Neuronal stem cell (in vitro differentiated cells): ENCODE measurements at places on chromosomes 11 and 22.

- DNase-seq: no peak
Measured at GRCh38 chr11:75894036-75894585, 79.1 kb downstream of the UVRAG start.

DNA sequence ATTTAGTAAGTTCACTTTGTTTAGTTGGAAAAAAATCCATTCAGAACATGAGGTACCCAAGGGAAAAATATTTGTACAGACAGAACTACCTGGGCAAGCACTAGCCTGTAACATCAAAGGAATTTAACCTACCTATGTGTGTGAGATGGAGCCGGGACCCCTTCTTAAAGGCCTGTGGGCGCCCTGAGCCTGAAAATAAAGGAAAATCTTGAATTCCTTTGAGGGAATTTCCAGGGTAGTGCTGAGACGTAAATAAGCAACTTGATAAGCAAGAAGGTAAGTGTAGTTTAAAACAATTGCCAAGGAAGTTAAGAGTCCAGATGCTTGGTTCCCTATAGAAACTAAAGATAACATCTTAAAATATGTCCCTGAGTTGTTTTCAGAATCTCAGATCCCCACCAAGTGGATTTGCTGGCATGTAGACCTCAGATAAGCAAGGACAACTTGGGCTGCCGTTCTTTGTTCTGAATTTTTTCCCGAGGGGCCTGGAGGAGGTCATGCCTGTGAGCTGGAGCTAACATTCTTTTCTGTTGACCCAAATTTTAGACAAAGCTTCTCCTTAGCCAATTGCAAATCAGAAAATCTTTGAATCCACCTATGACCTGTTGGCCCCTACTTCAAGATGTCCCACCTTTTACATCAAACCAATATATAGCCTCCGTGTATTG, 31.0 kb downstream of the MED17 start:
- no peak for DNase-seq

DNA sequence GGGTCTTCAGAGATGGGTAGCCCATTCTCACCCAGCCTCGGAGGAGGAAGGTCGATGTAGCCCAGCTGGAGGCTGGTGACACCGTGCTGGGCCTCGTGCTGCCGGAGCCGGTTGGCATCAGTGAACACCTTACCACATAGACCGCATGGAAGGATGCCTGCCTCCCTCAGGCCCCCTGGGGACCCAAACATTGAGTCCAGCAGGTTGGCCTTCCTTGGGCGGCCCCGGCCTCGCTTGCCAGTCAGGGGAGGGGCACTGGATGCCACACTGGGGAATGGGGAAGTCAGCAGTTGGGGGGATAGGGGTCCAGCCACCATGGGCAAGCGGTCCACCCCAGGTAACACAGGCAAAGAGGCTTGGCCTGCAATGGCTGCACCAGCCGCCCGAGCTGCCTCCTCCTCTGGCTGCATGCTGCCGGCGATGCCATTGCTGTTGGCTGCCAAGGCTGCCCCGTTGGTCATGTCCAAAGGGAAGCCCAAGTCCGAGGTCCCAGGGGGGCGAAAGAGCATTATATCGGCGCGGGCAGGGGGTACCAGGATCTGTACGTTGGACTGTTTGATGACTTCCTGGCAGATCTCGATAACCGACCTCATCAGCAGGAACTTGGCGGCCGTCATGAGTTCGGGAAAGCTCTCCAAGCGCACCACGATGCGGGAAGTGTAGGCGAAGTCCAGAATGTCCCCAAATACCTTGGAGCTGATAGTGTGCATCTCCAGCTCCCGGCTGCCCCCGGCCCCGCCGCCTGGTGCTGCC, 1.4 kb downstream of the PATZ1 start:
- peak; percentile 18 for DNase-seq

DNA sequence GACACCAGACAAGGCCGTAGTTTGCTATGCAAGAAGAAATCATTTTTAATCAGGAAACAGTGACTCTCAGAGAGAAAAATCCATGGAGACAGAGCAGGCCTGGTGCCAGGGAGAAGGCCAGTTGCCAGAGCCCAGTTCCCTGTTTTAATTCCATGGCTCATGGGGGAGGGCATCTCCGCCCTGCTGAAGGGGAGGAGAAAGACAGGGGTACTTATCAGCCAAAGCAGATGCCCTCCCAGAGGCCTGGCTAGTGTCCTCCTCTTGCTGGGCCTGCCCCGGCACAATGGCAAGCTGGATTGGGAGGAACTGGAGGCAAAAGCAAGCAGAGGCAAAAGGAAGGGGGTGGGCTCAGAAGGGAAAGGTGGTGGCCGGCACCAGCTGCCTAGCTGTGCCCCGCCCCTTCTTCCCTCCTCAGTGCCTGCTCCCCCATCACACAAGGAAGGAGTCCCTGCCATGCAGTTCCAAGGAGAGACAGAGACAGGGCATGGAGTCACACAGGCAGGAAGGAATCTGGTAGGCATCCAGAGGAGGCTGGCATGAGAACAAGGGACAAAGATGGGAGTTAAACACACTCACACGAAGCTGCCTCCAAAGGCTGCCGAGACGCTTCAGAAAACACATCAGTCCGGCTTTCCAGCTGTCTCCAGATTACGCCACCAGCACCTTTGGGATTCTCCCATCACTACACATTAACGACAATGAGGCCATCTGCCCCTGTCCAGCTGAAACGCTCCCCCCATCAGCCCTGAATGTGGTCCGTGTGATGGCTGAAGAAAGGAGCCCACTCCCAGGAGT, 591.8 kb downstream of the BUD13 start:
- DNase-seq: no peak

DNA sequence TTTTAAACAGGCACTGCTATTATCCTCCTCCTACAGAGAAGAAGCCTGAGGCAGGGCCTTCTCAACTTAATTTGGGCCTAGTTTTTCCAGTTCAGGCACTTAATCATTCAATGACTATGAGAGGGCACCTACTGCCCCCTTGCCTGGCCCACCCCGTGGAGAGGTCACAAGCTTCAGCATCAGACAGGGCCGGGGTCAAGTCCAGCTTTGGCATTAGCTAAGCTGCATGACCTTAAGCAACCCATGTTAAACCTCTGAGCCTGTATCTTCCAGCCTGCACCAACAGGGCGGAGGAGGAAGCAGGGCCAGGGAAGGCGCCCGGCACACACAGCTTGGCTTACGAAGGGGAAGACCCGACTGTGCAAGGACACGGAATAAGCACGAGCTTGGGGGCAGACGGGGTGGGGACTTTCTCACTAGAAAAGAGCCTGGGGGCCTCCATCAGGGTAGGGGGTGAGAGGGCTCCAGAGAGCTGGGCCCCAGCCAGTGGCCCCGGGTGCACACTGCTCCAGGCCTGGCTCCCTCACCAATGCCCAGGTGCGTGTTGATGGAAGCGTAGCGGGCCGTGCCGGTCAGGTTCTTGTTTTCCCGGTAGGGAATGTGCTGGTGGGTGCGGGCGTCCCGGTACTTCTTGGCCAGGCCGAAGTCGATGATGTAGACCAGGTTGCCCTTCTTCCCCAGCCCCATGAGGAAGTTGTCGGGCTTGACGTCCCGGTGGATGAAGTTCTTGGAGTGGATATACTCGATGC, 16.9 kb downstream of the CSNK1E start:
- no peak for DNase-seq

- DNase-seq: no peak
Measured at GRCh38 chr11:76661834-76662434, 8.6 kb downstream of the LRRC32 start.

DNA sequence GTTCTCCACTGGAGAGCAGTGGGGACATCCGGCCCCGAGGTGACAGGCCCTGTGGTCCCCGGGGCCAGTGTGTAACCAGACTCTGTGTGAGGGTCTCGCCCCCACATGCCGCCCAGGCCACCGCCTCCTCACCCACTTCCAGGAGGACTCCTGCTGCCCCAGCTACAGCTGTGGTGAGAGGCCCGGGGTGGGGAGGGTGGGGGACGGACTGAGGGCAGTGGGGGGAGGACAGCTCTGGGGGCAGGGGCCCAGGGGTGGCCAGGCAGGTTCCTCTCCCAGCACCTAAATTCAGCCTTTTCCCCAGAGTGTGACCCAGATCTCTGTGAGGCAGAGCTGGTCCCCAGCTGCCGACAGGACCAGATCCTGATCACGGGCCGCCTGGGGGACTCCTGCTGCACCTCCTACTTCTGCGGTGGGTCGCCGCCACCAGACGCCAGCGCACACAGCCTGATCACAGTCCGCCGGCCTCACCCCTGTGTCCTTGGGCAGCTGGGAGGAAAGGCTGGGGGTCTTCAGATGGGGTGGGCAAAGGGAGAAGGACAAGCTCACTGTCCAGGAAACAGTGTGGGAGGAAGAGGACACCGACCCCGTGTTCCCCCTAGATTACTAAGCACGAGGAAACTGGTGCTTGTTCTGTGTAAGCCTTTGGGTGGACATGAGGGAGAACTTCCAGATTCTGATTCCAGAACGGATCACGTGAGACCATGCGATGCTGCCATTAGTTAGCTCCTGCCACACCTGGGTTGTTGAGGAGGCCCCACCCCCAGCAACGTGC, 84.4 kb upstream of the MYOD1 start:
- DNase-seq: no peak

DNA sequence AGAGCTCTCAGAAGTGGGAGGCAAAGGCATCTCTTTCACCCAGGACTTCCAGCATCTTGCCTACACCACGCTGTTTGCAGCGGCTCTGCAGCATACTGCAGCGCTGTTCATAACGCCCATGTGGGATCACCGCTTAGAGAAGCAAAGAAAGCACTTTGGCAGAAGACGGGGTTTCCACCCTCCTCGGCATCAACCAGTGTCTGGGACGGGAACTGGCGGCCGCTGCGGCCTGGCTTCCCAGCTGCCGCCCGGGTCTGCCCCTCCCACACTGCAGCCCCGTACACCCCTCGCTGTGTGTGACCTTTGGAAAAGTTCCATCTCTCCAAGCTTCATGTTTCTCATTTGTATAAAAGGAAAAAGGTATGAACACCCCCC, 545 bp upstream of the TIRAP start:
- DNase-seq: no peak

DNA sequence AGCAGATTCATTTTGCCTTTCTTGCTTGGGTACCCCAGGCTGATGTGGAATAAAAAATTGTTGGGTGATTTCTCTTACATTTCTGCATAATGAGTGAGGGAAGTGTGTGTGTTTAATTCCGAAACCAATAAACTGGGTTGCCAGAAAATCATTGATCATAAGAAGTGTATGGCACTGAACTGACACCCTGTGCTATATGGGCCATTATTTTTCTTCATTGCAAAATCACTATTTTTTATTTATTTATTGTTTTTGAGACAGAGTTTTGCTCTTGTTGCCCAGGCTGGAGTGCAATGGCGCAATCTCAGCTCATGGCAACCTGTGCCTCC, 14.6 kb upstream of the HIKESHI start:
- no peak for DNase-seq

GRCh38 chr11:87917111-87917510, 258.1 kb downstream of the RAB38 start:
- no peak for DNase-seq

DNA sequence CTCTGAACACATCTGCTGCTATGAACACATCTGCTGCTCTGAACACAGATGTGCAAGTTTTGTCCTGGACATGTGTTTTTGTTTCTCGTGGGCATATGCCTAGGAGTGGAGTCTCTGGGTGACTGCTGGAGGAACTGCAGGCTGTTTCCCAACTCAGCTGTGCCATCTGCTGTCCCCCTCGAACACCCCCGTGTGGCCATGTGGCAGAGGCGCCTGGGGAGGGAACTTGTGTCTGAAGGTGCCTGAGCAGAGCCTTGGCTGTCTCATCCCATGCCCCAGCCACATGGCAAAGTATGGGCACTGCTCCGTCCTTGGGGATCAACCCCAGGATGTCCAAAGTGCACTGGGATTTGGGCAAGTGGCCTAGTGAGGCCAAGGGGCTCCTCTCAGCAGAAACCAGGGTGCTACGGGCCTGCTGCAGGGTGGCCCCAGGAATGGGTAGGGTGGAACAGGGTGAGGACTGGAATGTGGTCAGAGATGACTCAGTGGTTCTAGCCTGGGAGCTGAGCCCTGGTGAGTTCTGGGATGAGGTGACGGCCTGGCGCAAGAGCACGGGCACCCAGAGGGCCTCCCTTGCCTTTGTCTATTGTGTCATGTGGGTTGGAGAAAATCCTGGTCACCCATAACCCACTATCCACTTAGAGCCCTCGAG, 14.7 kb downstream of the GATD1 start:
- DNase-seq: no peak

- no peak for DNase-seq
Measured at GRCh38 chr11:56950510-56950909, 38.2 kb upstream of the OR5AK2 start.

GRCh38 chr22:22019659-22020424, 37.3 kb upstream of the TOP3B start:
- DNase-seq: no peak

GRCh38 chr22:26210334-26210733, 41.1 kb downstream of the SEZ6L start:
- DNase-seq: no peak

DNA sequence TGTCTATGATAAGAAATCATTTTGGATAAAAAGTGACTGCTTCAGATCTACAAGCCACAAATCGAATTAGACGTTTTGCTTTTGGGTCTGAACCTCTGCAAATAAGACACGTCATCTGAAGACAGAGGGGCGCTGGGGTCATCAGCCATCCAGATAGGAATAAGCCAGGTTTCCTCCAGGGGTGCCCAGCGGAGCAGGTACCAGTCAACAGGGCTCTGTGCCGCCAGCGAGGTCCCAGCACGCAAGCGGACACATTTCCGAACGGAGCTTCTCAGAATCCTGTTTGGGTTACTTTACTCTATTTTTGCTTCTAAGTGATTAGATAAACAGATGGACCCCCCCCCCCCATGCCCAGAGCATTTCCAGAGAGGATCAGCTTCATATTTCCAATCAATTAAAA, 873.8 kb downstream of the BRD1 start:
- no peak for DNase-seq

GRCh38 chr11:22567759-22568158, 57.9 kb downstream of the FANCF start:
- DNase-seq: no peak

- no peak for DNase-seq
Measured at GRCh38 chr11:115722711-115723110, 218.5 kb upstream of the CADM1 start.

GRCh38 chr22:43985532-43985931, 30.3 kb downstream of the SAMM50 start:
- DNase-seq: no peak

GRCh38 chr11:36073411-36074203, 129.7 kb downstream of the LDLRAD3 start:
- DNase-seq: no peak
